Esophagus muscularis mucosa (tissue), 4 donors: ENCODE measurements at places on chromosomes 11 and 22. TPM values are rescaled to one million over a fixed set of nuclear protein-coding genes. Genes with fewer than 3 reads are reported as not detected.

MUC2 gene
- 0.34 TPM for total RNA-seq

ATM gene
- total RNA-seq = 34.1 TPM

PAX6 gene
- not detected for total RNA-seq

DAGLA gene
- total RNA-seq = 4.9 TPM

DNA sequence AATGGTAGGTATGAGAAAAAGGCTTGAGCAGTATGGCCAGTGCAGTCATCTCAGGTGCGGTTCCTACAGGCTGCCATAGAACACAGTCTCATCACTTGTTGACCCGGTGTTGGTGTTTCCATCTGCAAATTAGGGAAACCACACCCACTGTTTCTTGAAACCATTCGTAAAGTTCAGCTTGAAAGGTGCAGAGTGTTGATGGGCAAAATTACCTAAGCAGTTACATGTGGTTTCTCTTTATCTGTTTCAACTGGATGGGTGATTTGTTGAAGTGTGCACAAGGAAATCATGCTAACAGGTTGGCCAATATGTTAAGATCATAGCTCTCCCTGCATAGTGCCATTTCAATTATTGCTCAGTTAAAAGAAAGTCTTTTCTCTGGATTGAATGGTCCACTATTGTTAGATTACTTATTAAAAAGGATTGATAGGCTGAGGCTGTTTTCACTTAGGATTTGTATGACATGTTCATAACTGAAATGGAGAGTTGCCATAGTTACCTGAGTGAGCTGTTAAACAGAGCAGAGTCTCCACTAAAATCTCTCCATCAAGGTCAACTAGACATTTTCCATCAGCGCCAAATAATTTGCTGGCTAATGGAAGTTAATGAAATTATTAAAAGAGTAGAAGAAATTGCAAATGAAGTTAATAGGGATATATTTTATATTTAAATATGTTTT, 203.1 kb upstream of the MTMR2 start:
- DNase-seq = no peak

- DNase-seq = peak; percentile 89
These were observed 22.1 kb upstream of the TMPRSS13 start for GRCh38 chr11:117950993-117951961.

DNA sequence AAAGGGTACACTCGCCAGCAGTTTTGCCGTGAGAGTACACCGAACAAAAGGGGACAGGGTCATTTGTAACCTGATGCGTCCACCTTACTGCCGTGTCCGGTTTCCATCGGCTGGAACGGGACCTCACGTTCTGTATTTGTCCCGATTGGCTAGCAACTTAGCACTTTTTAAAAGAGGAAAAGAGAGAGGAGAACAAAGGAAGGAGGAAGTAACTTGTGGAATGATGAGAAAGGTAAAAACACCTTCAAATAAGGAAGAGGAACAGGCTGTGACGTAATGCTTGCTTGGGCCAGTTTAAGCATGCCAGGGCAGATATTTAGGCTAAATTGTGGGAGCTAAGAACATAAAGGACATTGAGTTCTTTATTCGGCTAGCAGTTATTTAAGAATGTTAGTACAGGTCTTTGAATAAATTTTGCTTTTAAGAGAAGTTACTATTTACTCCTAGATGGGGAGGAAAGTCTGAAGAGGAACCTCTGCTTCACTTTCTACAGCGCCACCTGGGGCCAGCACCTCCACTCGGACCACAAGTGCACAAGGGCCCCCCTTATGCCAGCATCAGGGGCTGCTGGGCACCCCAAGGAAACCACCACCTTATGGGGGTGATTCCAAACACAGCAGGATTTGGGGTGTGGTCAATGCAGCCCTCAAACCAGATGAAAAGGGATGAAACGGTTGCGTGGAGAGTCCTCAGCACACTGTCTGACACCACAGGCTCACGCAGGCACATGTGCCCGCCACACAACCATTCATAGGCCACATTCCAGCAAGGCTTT, 5.8 kb downstream of the ARSA start:
- no peak for DNase-seq

- peak; percentile 88 for DNase-seq
These were observed 943.9 kb downstream of the OPCML start for GRCh38 chr11:132588366-132588765.

DNA sequence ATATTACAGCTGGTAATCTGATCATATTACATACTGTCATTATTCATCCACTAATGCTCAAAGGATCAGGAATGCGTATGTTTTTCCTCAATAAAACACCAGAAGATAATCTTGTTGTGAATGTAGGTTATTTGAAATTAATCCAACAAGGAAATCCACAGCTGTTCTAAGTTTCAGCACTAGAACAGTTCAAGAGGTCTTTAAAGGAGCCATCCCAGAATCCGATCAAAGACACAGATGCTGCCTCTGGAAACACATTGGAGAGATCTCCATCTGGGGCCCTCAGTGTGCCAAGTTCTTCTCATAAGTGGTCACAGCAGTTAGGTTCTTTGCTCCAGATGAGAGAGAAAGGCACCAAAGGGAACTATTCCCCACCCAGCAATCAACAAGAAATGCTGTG, 1955.1 kb upstream of the RAG2 start:
- DNase-seq = no peak

- DNase-seq = no peak
These were observed 265.9 kb upstream of the MPPED2 start for GRCh38 chr11:30852091-30852490.

DNA sequence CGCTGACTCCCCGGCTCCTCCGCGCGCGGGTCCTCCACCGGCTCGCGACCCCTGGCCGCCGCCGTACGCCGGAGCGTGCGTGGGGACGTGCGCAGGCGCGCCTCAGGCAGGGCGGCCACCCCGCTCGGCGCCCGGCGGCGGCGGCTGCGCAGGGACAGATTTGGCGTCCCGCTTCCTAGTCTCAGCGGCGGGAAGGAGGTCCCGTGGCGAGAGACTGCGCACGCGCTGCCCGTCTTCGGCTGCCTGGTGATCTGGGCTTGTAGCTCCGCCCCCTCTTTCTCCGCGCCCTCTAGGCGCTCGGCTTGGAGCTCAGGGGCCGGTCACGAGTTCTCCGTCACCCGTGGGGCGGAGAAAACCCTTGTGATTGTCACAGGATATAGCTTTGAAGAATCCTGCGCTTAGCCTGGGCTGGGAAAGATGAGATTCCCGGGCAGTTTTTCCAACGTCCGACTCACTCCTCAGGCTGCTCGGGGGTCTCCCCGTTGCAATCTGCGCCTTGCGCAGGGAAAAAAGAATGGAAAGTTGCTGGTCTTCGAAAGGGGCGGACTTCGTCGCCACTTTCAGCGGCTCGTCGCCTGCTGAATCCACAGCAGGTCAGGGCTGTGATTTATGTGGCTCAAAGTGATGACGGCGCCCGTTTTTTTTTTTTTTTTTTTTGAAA, at the start of gene PATL1:
TSS of gene PATL1 (minus strand) at position 88 of the 661 bp plus-strand sequence. CDS start 142 bp downstream, outside the sequence.
- peak; percentile 100 for DNase-seq

- DNase-seq = no peak
These were observed 100.6 kb upstream of the CD44 start for GRCh38 chr11:35038211-35038928.

DNA sequence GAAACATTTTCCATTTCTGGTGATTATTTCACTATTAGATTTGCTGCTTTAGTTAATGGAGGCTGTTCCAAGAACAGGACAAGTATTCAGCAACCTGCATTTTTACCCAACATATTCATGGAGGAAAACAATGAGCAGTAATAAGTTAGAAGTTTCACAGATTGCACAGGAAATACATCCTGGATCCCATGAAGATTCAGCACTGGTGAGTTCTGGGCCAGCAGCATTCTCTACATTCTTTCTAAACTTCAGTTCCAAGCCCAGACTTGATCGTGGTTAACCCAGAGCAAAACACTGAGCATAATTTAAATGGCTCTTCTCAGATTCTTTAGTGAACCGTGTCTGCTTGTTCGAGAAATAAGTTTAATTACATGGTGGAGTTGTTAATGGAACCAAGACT, 3.8 kb downstream of the FJX1 start:
- no peak for DNase-seq

DNA sequence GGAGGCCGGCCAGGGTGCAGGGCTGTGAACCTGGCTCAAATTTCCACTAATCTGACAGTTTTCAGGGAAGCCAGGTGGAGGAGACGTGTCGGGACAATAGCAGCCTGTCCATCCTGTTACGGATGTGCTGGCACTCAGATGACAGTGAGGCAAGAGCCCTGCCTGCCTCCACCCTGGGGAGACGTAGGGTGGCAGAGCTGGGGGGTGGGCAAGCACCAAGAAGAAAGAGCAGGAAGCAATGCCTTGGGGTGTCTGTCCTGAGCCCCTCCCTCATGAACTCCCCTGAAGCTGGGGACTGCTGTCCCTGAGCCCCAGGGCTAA, 10.0 kb upstream of the TRIM29 start:
- peak; percentile 88 for DNase-seq

GRCh38 chr11:65776196-65776595, 4.6 kb downstream of the AP5B1 start:
- DNase-seq = peak; percentile 91

GRCh38 chr22:20536590-20537324, 29.3 kb downstream of the MED15 start:
- no peak for DNase-seq

- DNase-seq = no peak
These were observed 344.4 kb upstream of the CADM1 start for GRCh38 chr11:115848611-115849010.

DNA sequence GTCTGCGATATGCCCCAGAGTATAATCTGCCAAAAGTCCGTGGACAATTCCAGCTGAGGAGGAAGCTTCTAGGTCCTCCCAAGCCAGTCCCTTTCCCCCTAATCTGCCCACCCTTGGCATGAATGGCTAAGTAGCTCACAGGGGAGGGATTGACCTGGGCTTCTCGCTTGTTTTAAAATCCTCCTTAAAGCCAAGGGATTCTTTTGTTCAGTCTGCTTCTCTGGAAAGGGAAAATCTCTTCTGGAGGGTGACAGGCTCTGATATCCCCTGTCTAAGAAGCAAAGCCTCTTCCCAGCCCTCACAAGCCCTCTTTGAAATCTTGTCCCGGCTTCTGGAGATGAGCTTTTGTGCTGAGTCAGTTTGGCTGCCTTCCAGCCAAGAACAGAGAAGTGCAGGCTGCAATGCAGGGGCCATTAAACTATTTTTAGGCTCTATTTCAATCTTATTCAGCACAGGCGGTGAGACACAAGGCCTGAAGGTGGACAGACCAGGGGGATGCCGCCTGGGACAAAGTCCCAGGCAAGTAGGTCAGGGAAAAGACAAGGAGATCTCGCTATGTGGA, 23.9 kb downstream of the NEFH start:
- no peak for DNase-seq
